Kidney epithelial cell (primary cell): ENCODE measurements at places on chromosomes 7 and 10.

- no peak for DNase-seq
Observed at GRCh38 chr7:130867039-130867438, 133.0 kb upstream of the KLF14 start.

DNA sequence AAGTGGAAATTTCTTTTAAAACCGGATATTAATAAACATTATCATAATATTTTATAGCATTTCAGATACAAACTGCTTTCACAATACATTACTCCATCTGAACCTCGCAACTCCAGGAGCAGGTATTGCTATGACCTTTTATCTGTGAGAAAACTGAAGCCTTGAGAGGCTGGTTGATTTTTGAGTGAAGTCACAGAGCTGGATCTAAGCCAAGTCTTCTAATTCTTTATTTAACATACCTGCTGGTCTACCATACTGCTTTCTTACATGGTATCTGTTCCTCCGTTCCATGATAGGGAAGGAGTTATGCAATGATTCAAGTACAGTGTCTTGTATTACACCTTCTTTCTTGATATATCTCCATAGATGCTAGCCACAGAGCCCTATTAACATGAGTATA is 37.4 kb upstream of the ITGB8 start:
- no peak for DNase-seq

- DNase-seq: no peak
Observed at GRCh38 chr10:50544095-50544856, 79.5 kb downstream of the SGMS1 start.

GRCh38 chr10:88759366-88760101 is at the start of gene LIPN:
Gene LIPN, plus strand, starts transcription at chr10:88760020. Its CDS starts 1,386 bp downstream, at chr10:88761406.
- DNase-seq: no peak

- no peak for DNase-seq
Observed at GRCh38 chr7:26688936-26689506, 175.4 kb downstream of the SKAP2 start.

GRCh38 chr7:46525876-46526275 is 604.8 kb upstream of the IGFBP3 start:
- no peak for DNase-seq

DNA sequence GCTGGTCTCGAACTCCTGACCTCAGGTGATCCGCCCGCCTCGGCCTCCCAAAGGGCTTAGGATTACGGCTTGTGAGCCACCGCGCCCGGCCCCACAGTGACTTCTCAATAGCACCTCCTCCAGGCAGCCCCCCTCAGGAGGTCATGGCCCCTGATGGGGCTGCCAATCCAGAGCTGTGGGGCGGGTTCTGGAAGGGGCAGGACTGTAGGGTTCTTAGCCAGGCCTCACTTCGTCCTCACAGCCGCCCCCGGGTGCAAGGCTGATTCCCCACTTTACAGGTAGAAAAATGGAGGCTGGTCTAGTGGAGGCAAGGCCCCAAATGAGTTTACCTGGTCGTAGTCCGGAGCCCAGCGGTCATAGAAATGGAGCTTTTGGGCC is 638 bp downstream of the METTL27 start:
- no peak for DNase-seq
